ENCODE measurements at places on chromosomes 3 and 15.

- DNase-seq, result no peak
Observed at GRCh38 chr15:69377216-69377970, 36.8 kb upstream of the KIF23 start.

GRCh38 chr15:70530017-70530499, 233.3 kb downstream of the UACA start:
- DNase-seq, result no peak

GRCh38 chr15:69145149-69145693, 15.2 kb upstream of the GLCE start:
- no peak for DNase-seq

GRCh38 chr3:189331002-189331418, 159.2 kb downstream of the TPRG1 start:
- DNase-seq, result no peak

DNA sequence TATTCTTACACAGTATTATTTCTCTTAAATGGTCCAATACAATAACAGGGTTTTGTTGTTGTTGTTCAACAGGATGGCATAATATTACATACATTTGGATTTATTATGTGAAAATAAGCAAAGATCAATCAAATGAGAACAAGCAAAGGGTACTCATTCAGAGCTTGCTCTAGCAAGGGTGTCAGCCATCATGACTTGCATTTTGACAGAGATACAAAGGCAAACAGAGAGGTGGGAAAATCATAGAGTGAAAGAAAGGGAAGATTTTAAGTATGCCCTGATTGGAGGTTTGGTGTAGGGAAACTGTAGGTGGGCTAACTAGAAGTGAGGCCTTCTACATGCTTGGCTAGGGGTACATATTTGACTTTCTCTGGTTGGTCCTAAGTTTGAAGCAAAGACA, 109.1 kb upstream of the BCHE start:
- no peak for DNase-seq

DNA sequence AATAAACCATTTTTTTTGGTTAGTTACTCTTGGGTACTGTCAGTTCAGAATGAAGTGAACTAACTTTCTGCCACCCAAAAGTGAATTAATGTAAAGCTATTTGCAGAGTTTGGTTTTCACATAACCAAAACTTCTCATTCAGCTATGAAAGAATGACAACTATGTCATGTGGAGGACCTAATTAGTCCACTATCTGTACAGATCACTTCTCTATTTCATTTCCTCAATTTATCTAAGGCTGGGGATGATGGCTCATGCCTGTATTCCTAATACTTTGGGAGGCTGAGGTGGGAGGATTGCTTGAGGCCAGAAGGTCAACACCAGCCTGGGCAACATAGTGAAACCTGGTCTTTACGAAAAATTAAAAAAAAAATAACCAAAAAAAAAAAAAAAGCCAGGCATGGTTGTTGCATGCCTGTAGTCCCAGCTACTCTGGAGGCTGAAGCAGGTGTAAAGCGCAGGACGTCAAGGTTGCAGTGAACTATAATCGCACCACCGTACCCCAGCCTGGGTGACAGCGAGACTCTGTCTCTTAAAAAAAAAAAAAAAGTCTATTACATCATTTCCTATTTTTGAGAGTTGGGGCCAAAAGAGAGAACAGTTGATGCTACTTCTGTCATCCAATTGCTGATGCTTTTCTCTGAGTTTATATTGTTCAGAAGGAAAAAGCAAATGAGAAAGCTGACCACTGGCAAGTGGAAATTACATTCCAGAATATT, 8.7 kb downstream of the HYPK start:
- no peak for DNase-seq

DNA sequence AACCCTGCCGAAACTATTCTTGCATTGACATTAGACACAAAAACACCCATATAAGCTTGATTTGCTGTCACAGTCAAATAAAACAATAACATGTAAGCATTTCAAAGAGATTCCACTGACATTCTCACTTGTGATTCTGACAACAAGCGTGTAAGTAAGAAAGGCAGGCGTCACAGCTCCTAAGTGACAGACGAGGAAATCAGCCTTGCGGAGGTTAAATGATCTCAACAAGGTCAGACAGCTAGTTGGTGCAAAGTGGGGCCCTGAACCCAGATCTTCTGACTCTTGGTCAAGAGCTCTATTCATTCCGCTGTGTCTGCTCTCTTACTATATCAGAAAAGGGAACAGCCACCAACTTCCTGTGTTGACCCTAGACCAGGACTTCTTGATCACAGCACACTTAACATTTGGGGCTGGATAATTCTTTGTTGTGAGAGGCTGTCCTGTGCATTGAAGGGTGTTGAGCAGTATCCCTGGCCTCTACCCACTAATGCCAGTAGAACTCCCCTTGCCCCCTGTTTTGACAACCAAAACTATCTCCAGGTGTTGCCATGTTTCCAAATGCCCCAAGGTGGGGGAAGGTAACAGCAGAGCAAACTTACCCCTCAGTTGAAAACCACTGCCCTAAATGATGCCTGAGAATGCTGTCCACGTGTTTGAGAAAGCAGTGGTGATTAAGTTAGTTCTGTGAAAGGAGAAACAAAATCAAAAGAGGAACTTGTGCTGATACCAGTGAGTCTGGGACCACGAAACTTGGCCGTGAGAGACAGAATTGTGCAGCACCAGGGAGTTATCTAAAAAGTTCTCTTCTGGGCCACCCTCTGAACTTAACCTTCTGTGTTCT, 86.1 kb downstream of the LIPC start:
- DNase-seq, result no peak

DNA sequence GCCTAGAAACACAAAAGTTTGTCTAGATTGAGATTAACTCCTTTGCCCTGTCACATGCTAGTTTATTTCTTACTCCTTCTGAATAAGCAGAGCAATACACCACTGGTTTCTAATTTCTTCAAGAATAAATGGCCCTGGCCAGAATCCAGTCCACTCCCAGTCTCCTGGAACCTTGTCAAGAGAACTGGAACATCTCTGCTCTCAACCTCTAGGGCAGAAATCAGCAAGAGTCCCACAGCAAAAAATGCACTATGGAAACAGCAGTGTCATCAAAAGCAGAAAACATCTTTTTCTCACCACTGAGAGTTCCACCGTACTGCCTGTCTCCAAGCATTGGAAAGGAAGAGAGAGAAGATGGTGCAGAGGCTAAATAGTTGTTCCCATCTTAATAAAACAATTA, 35.9 kb upstream of the PPP2R3A start:
- DNase-seq, result no peak

DNA sequence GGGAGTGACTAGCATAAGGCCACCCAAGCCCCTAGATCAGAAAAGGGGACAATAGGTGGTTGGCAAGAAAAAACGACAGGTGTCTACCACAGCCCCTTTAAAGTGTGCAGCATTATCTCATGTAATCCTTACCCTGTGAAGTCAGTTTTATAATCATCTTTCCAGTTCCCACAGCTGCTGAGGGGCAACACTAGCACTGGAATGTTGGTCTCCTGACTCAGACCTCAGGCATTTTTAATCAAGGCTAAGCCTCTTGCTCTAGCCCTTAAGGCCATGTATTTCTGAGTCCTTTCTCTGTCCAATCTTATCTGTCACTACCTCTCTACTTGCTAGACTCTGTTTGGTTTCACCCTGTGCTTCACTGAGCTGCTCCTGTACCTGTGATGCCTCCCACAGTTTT, 171.7 kb downstream of the TLE3 start:
- DNase-seq, result no peak

Measured in activated effector memory CD4-positive, alpha-beta T cell treated with Interleukin-2 at 50 U/mL for 16 hours (primary cell).